ENCODE measurements at places on chromosomes 5 and 9. TPM values are rescaled to one million over a fixed set of nuclear protein-coding genes. Genes with fewer than 3 reads are reported as not detected.
A peak's percentile ranks its signal among the peaks of the same experiment; 100 is the strongest.

DNA sequence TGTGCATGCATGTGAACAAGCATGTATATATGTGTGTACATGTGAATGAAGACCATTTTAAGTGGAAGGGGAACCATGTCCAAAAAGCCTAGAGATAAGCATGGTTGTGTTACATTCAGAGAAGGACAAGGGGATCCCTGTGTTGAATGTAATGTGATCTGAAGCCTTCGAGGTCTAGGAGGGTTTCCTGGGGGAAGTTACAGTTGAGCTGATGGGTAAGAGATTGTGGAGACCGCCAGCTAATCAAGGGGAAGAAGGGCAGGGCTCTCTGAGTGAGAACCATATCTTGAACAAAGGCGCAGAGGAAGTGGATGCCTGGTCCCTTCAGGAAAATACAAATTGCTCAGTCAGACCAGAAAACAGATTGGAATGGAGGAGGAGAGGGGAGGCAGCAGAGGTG is 45.5 kb upstream of the TNFSF15 start:
- DNase-seq: no peak

DNA sequence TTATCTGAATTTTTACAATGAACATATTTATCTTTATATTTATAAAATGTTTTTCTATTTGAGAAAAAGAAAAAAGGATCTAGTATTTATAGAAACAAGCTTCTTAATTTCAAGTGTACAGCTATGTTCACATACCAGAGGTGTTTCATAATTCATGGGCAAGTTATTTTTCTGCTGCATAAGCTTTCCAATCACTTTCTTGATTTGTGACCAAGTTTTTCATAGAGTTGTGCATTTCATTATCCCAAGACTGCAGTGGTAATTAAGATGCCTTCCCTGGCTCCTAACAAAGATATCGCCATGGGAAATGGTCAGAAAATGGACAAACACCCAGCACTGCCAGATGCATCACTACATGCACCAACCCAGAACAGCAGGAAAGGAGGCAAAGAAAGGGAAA is 124.6 kb downstream of the GNAQ start:
- no peak for DNase-seq

DNA sequence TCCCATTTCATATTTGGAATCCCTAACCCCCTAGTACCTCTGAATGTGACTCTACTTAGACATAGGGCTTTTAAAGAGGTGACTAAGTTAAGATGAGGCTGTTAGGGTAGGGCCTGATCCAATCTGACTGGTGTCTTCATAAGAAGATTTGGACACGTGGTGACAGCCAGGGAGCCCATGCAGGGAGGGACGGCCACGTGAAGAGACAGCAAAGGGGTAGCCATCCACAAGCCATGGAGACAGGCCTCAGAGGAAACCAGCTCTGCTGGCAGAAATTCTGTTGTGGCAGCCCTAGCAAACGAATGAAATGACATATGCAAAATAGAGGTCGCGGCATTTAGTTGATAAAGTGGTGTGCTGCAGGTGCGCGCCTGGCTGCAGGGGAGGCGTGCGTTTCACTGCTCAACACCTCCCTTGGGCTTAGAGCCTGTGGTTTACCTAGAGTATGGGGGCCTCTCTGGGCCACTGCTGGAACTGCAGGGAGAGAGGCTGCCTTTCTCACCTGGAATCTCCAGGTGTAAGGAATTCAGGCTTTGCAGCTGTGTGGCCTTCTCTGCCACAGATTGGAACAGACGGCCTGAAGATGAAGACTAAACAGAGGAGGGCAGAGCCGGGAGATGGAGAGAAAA is 7.1 kb upstream of the AFAP1L1 start:
- no peak for DNase-seq

GRCh38 chr5:122392824-122393223 is 80.8 kb downstream of the SNCAIP start:
- no peak for DNase-seq

- peak; percentile 73 for DNase-seq
These were observed 21.3 kb downstream of the WWC1 start for GRCh38 chr5:168312606-168313295.

GRCh38 chr5:65951330-65951729 is 25.0 kb downstream of the ERBIN start:
- no peak for DNase-seq

- DNase-seq: peak; percentile 51
These were observed 220.0 kb downstream of the PDE4D start for GRCh38 chr5:59673438-59674058.

DNA sequence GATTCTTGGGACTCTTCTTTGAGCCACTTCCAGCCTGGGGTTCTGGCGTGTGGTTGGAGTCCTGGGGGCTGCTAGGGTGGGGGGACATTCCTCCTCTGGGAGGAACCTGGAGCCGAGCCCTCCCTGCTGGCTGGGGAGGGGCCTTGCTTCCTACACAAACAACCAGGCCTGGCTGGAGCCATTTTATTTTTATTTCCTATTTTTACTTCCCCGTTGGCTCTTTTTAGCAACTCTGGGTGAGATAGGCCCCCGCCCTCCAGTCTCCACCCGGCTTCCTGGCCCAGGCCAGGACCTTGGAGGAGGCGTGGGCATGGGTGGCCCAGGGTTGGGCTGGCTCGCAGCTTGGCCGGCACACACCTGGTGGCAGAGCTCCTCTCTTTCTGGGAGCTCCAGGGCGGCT is 15.1 kb downstream of the RXRA start:
- DNase-seq: no peak

DNA sequence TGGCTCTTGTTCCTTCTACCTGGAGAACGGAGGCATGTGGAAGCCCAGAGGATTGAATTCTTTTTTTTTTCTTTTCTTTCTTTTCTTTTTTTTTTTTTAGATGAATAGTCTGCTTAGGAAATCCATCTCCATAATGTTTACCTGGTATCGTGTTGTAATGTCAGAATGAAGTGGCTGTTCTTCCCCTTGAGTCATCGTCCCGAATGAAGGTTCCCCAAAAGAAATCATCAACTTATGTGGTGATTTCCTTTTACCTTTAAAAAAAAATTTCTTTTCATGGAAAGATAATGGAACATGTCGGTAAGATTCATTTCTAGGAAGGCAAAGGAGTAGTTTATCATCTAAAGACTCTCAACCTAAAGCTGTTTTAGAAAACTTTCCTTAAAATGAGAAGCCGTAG is 59.7 kb downstream of the DOCK8 start:
- no peak for DNase-seq

DNA sequence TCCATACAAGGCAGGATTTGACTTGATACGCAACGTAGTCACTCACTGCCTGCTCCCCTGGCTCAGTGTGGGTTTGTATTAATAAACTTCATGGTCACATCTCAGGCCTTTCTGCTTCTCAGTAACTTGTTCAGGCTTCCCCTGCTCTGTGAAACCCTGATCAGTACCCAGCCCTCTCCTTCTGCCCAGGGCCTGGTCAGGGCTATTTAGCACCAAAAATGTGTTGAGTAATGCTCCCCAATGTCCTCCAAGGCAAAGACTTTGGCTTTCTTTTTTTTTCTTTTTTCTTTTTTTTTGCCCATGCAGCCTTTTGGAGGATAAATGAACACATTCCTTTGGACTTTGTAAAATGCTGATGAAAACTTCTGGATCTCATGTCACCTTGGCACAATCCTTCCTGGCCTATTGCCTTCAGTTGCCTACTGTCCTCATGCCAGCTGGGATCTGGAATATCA is 399.2 kb upstream of the KLF4 start:
- DNase-seq: no peak

- no peak for DNase-seq
These were observed 381.2 kb upstream of the PDE4D start for GRCh38 chr5:60274747-60275146.

DNA sequence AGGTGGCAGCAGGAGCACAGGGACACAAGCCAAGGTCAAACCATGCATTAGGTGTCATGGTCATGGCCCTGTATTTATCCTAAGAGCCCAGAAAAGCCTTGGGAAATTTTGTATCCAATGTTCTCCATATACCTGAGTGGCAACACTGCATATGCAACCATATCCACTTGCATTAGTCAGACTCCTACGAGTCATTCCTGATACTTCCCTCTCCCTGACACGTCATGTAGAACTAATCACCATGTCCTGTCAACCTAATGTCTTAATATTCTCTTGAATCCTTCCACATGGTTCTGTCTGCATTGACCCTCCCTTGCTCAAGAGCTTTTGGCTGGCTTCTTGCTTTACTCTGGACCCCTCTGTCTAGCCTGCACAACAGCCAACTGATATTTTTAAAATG is 9.4 kb downstream of the SCGB3A2 start:
- no peak for DNase-seq

GRCh38 chr9:127316586-127317323 is 52.2 kb downstream of the GARNL3 start:
- DNase-seq: no peak

BTNL9 gene
- not detected for total RNA-seq

FABP6 gene
- not detected for total RNA-seq

CD14 gene
- 0.96 TPM for total RNA-seq

CA9 gene
- 2.4 TPM for total RNA-seq

PDE6A gene
- 0.58 TPM for total RNA-seq

DOCK8 gene
- total RNA-seq: not detected

MCTP1 gene
- 16.6 TPM for total RNA-seq

PCBD2 gene
- 5.5 TPM for total RNA-seq

CER1 gene
- not detected for total RNA-seq

FOXD4L4 gene
- 0.06 TPM for total RNA-seq

FAM153A gene
- not detected for total RNA-seq

THBS4 gene
- 0.38 TPM for total RNA-seq
